Cardiac fibroblast (primary cell): ENCODE measurements at places on chromosomes 6 and 20.
A peak's percentile ranks its signal among the peaks of the same experiment; 100 is the strongest.

GRCh38 chr6:161080263-161080970 lies 88.8 kb downstream of the MAP3K4 start:
- DNase-seq = no peak

- DNase-seq = no peak
Measured at GRCh38 chr20:62535964-62536363, 60.2 kb upstream of the GATA5 start.

DNA sequence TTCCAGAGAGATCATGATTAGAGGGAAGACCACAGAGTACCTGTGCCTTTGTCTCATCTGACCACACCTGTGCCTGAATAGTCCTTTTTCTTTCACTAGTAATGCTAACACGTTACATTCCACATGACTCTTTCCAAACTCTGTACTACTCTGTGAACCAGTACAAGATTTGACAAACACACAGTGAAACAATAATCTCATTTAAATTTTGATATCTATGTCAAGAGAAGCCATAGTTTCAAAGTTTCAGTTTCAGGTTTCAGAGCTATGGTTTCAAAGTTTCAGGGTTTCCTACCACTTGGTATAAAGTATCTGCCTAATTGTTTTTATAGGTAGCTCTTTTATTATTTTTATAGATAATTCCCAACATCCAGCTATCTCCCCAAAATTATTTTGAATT lies 62.0 kb upstream of the PHACTR2 start:
- DNase-seq = no peak

GRCh38 chr6:52417675-52418111 lies 2.4 kb upstream of the EFHC1 start:
- peak; percentile 91 for DNase-seq

GRCh38 chr20:62400021-62400420 lies 7.1 kb downstream of the CABLES2 start:
- no peak for DNase-seq

DNA sequence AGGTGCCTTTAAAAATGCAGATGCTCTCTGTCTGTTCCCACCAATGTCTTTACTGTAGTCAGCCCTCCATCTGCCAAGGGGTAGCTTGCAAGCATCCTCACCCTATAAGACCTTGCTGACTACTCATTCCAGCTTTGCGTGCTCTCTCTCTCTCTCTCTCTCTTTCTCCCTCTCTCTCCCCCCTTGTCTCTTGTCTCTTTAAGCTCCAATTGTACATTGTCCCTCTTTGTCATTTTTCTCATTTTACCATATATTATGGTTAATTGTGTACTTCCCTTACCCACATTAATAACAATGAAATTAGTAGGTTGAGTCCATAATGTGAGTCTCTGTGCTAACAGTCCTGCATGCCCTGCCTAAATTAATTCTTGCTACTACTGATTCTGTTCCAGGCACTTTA lies 350.2 kb upstream of the CDH4 start:
- no peak for DNase-seq

- DNase-seq = no peak
Measured at GRCh38 chr6:113464536-113464935, 392.6 kb upstream of the MARCKS start.

- peak; percentile 39 for DNase-seq
Measured at GRCh38 chr20:35561268-35561667, 19.4 kb downstream of the ERGIC3 start.

DNA sequence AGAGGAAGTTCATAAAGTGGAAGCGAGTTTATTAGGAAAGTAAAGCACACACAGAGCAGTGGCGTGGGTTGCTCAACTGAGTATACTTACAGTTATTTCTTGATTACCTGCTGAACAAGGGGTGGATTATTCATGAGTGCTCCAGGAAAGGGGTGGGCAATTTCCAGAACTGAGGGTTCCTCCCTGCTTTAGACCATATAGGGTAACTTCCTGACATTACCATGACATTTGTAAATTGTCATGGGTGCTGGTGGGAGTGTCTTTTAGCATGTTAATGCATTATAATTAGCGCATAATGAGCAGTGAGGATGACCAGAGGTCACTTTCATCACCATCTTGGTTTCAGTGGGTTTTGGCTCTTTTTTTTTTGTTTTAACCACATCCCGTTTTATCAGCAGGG lies 29.8 kb downstream of the PDYN start:
- no peak for DNase-seq

- DNase-seq = no peak
Measured at GRCh38 chr6:139762587-139763031, 388.2 kb upstream of the CITED2 start.

GRCh38 chr6:159988983-159989454 lies 20.1 kb downstream of the IGF2R start:
- DNase-seq = peak; percentile 51

GRCh38 chr6:47665112-47665511 lies 33.3 kb upstream of the ADGRF4 start:
- no peak for DNase-seq

- peak; percentile 3 for DNase-seq
Measured at GRCh38 chr6:145112711-145113148, 622.6 kb downstream of the EPM2A start.

GRCh38 chr6:97399208-97399607 lies 116.2 kb upstream of the MMS22L start:
- no peak for DNase-seq

DNA sequence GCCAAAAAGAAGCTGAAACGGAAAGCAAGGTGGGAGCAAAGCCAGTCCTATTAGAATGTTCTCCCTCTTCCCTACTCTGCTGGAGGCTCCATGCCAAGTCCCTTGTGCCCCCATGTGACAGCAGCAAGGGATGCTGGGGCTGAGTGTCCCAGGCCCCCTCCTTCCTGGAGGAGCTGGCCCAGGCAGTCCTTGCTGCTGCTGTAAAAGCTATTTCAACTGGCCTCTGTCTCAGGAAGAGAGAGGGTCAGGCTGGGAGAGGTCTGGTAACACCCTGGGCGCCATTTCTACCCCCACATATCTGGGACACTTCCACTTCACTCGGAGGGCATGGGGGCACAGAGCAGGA lies 25.0 kb downstream of the TTBK1 start:
- no peak for DNase-seq

DNA sequence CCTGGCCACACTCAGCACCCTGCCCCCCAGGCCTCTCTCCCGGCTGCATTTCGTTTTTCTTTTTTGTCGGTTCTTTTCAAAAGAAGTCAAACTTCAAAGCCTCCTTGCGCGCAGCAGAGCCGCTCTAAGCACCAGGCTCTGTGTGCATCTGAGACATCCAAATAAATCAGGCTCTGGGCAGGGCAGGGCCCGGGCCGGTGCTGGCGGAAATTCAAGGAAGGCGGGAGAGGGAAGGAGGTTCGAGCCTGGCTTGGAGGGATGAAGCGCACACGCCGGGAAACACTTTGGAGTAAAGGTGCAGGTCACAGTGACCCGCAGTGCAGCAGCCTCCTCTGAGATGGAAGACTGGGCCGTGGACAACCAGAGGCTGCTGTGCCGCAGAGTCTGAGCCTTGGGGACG lies 5.8 kb downstream of the GATA5 start:
- DNase-seq = no peak

DNA sequence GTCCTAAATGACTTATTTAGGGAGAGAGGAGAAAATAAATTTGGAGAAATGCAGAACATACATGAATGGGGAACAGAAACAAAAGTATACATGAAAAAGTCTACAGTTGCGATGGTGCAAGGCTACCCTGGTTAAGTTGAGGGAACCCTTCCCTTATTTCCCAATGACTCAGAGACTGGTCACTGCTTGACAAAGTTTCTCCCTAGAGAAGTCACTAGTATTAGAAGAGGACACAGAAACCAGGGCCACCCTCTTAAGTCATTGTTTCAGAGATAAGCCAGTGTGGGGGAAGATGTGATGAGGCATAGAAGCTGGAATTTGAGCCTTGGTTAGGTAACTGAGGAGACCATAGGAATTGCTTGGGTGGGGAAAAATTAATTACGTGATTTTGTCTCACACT lies 24.4 kb upstream of the EDN1 start:
- peak; percentile 69 for DNase-seq

- no peak for DNase-seq
Measured at GRCh38 chr6:134744301-134744700, 205.6 kb downstream of the ALDH8A1 start.

DNA sequence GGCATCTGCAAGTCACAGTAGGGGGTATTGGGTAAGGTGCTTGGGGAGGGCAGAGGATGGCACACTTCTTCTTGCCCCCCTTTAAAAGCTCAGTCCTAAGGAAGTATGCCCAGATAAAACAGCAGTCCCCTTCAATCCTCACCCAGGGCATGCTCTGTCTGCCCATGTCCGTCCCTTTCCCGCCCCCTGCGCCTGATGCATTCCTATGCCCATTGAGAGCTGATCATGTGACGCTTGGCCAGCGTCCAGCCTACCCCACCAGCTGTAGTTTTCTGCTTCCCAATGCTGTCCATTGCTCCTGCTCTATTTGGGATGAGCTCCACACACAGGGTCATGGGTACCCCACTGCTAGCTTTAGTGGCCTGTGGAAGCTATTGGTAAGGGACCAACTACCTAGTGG lies 8.3 kb downstream of the SIGLEC1 start:
- no peak for DNase-seq

DNA sequence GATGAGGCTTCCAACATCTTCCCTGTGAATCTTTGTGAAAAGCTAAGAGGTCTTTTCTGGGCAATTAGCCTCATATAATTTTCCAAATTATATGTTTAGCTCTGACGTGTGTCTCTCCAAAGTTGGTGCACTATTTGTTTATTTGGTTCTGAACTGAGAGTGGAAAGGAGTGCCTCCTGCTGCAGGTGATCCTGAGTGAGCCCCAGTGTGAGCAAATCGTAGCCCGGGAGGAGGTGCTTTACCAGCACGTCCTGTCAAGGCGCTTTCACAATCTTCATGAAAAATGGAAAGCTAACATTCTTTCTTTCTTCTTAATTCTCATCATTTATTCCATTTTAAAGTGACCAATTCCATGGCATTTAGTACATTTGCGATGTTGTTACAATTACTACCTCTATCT lies 231.9 kb downstream of the BMP2 start:
- DNase-seq = no peak

DNA sequence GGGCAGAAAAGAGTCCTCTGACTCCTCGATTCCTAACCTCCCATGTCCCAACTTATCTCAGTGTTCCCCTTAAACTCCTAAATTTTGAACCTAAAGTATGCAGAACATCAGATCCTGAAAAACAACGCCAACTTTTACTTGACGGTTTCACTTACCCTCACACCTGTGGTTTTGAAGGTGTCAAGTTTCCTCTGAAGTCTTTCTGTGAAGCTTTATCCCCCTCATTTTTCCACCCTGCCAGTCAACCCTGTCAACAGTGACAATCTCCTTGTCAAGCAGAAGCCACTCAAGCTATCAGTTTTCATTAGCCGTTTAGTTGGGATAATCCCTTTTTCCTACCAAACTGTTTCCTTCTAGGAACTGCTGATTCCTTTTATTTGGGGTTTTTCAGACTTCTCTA lies 245.4 kb upstream of the PREP start:
- no peak for DNase-seq
